ENCODE measurements at places on chromosomes 16 and 17.
A peak's percentile ranks its signal among the peaks of the same experiment; 100 is the strongest.

DNA sequence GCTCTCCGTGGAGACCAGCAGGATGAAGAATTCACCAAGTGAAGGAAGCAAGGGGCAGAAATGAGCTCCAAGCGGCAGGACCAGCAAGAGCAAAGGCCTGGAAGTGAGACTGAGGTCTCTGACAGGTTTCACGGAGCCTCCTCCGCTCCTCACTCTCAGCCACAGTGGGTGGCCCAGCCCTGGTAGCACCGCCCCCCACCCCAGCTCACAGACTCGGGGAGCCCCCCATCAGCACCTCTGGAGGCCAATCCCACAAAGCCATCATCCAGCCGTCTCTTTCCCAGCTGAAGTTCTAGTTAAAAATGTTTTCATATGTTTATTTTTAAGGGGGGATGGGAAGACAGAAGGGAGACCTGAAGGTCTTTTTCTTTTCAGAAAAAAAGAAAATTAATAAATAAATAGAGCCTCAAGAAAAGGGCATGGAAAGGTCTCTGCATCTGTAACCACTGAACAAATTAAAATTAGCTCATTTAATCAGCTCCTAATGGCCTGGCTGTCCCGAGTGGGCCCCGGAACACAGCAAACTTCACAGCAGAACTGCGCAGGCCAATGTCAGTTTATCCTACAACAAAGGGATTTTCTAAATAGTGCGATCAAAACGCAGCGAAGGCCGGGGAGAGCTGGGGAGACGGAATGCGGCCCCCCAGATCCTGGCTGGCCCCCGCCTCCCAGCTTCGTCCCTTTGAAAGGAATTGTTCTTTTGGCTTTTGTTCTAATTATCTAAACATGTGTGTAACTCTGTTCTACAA, 190.3 kb downstream of the ZNF423 start:
- H3K36me3 ChIP-seq: no peaks in the 10 kb centered on the region
- no peak overlapping the region for H3K4me3 ChIP-seq
- no peak overlapping the region for H3K27ac ChIP-seq
- no peaks in the 10 kb centered on the region for H3K27me3 ChIP-seq
- no peak for DNase-seq

- DNase-seq: no peak
- peaks cover 3% of the 10 kb centered on the region for H3K4me1 ChIP-seq
- H3K27me3 ChIP-seq: no peaks in the 10 kb centered on the region
- peaks cover 8% of the 10 kb centered on the region for H3K36me3 ChIP-seq
- no peak overlapping the region for H3K4me3 ChIP-seq
- H3K27ac ChIP-seq: no peak overlapping the region
Observed at GRCh38 chr17:45436625-45437464, 4.2 kb upstream of the ARHGAP27 start.

DNA sequence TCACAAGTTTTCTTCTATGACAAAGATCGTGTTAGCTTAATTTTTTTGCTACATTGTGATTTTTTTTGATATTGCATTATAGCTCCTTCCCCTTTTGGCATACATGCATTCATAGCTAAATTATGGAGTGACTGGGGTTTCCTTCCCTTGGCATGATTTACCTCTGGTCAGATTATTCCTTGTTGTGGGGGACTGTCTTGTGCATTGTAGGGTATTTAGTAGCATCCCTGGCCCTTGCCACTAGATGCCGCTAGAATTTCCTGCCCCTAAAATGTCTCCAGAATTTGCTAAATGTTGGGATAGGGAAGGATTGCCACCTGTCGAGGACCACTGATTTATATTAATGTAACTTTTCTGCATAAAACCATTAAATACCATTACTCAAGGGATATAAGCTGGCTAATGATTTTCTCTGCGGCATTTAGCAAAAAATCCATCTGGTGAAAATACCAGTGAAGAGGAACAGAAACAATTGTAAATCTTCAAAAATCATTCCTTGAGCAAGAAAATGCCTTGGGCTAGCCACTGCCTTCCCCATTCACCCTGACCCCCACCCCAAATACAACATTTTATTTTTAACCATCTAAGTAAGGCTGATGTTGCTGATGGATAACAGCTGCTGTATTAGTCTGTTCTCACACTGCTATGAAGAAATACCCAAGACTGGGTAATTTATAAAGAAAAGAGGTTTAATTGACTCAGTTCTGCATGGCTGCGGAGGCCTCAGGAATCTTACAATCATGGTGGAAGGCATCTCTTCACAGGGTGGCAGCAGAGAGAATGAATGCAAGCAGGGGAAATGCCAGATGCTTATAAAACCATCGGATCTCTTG, 195.2 kb downstream of the MAP2K6 start:
- H3K4me1 ChIP-seq: no peaks in the 10 kb centered on the region
- H3K4me3 ChIP-seq: no peak overlapping the region
- H3K36me3 ChIP-seq: no peaks in the 10 kb centered on the region
- no peak overlapping the region for H3K27ac ChIP-seq

GRCh38 chr16:14354561-14355351, 275.3 kb downstream of the PARN start:
- no peaks in the 10 kb centered on the region for H3K27me3 ChIP-seq
- peak; percentile 2 for DNase-seq
- H3K27ac ChIP-seq: no peak overlapping the region
- H3K4me3 ChIP-seq: peak overlapping the region; percentile 18
- no peaks in the 10 kb centered on the region for H3K36me3 ChIP-seq
- H3K4me1 ChIP-seq: no peaks in the 10 kb centered on the region

DNA sequence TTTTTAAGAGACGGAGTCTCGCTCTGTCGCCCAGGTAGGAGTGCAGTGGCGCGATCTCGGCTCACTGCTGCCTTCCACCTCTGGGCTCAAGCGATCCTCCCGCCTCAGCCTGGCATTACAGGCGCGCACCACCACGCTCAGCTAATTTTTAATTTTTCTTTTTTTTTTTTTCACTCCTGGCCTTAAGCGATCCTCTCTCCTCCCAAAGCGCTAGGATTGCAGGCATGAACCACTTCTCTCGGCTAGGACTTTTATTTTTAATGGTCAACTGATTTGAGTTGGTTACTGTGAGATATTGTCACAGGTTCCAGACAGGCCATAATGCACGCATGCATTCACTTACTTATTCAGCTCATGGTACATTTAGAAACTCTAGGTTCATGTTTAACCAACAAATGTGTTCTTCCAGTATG, 888 bp downstream of the PIGW start:
- H3K4me3 ChIP-seq: peak overlapping the region; percentile 87
- peaks cover 16% of the 10 kb centered on the region for H3K4me1 ChIP-seq
- no peak for DNase-seq
- peak overlapping the region; percentile 95 for H3K27ac ChIP-seq
- H3K27me3 ChIP-seq: no peaks in the 10 kb centered on the region
- no peaks in the 10 kb centered on the region for H3K36me3 ChIP-seq

DNA sequence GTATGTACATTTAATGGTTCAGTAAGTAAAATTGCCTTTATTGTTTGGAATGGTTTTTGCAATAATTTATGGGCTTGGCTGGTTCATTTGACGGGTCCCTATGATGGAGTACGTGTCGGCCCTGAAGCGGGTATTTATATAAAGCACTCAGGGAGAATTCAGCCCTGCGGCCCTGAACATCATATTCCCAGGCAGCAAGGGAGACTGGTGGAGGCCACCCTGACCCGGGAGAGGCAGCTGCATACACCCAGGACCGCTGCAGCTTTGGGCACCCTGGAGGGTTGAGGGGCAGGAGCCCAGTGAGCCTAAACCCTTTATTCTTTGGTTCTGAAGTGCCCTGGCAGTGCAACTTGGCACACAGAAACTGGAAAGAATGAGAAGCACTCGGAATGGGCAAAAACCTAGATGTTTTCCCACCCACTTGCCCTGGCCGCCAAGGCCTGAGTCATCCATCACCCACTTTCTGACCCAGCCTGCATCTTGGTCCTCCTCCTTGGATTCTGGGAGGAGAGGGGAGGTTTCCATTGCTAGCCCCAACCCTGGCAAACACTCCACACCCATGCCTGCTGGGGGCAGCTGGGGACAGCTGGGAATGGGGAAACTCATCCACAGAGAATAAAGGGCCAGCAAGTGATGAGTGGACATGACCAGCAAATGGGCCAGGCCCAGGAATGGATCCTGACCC, 162.2 kb upstream of the TNRC6C start:
- H3K4me1 ChIP-seq: no peaks in the 10 kb centered on the region
- H3K4me3 ChIP-seq: no peak overlapping the region
- H3K27ac ChIP-seq: no peak overlapping the region
- no peaks in the 10 kb centered on the region for H3K27me3 ChIP-seq
- no peaks in the 10 kb centered on the region for H3K36me3 ChIP-seq
- no peak for DNase-seq

All from CD8-positive, alpha-beta memory T cell (primary cell).